ENCODE measurements at places on chromosomes 2 and 18.

- no peak for DNase-seq
Observed at GRCh38 chr2:141105763-141106162, 1025.1 kb downstream of the LRP1B start.

GRCh38 chr2:16026816-16027501, 86.6 kb downstream of the MYCN start:
- no peak for DNase-seq

- no peak for DNase-seq
Observed at GRCh38 chr18:33616556-33616955, 38.5 kb downstream of the ASXL3 start.

DNA sequence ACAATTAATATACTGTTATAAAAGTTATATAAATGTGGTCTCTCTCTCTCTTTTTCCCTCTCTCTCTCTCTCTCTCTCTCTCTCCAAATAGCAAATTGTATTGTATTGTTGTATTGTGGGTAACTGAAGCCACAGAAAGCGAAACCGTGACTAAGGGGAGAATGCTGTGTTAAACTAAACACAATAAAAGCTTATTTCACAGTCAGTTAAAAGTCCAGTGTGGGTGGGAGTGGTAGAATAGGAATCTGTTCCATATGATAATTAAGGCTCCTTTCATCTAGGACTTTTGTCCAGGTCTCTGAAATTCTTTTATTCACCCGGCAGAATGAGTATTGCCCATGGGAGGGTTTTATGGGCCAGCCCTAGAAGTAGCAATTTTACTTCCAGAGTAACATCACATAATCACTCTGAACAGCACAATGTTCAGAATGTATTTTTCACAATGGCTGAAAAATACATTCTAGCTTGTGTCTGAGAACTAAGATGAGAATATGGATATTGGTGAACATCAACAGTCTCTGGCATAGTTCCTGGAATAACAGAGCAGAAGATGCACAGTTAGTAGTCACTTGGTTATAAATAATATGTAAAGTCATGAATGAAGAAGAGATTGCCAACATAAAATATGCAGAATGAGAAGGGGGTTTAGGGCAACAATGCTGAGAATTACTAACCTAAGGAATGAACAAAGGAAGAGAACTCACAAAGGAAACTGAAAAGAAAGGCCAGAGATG, 399.1 kb downstream of the PLCL1 start:
- DNase-seq, result no peak

Measured in NCI-H774 (cell line).